ENCODE measurements at places on chromosomes 2 and 18.

- DNase-seq: no peak
These were observed 187.4 kb downstream of the MGAT5 start for GRCh38 chr2:134441153-134441863.

- no peak for DNase-seq
These were observed 58.2 kb downstream of the COPS8 start for GRCh38 chr2:237143676-237144440.

DNA sequence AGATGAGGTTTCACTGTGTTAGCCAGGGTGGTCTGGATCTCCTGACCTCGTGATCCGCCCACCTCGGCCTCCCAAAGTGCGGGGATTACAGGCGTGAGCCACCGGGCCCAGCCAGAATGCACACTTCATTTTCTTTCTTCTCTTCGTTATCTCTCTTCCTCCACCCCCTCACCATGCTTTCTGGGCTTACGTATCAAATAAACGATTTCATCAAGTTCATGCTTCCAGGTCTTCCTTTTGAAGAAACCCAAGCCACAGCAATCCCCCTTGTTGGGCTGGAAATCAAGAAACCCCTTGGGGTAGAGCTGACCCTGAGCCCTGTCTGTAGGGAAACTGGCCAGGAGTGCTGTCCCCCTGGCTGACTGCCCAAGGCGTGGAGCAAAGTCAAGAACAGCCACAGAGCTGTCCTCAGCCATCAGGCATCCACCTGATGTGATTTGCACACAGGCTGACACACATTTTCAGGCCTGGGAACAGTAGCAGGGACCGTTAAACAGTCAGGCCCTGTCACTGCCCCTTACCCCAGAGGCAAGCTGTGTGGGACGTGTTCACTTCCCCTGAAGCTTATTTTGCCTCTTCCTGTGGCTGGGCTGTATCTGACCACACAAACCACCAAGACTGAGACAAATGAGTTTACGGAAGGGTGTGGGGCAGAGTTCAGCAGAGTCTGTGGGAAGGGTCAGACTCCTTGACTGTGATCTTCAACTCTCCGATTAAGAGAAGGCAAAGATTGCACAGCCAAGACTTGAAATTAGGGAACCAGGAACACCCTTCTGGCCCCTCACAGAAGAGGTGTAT, 15.1 kb upstream of the NMUR1 start:
- no peak for DNase-seq

DNA sequence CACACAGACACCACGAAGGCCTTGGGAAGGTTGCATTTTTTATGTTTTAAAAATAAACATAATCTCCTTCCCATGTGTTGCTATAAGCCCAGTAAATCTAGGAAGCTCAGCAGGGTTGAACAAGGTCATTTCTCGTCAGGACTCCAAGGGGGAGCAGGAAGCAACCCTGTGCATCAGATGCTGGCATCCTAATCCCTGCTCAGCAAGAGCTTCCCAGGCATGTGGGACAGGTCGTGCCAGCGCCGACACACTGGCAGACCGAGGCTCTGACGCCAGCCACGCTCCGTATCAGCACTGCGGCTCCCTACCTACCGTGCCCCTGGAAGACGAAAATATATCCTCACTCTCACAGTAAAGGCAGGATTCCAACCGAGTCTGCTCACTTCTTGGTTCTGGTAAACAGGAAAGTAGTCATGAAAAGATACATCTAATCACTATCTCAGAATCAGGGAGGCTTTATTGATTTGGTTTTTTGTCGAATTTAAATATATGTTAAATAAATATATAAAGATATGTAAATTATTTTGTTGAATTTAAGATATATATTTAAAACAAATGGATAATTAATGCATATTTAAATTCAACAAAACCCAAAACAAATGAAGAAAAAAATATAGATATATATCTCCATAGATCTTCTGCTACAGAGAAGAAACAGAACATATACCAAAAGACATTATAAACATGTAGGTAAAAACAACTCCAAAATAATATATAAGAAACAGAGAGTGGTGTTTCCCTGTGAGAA, 61.4 kb downstream of the TXNL1 start:
- DNase-seq: no peak

DNA sequence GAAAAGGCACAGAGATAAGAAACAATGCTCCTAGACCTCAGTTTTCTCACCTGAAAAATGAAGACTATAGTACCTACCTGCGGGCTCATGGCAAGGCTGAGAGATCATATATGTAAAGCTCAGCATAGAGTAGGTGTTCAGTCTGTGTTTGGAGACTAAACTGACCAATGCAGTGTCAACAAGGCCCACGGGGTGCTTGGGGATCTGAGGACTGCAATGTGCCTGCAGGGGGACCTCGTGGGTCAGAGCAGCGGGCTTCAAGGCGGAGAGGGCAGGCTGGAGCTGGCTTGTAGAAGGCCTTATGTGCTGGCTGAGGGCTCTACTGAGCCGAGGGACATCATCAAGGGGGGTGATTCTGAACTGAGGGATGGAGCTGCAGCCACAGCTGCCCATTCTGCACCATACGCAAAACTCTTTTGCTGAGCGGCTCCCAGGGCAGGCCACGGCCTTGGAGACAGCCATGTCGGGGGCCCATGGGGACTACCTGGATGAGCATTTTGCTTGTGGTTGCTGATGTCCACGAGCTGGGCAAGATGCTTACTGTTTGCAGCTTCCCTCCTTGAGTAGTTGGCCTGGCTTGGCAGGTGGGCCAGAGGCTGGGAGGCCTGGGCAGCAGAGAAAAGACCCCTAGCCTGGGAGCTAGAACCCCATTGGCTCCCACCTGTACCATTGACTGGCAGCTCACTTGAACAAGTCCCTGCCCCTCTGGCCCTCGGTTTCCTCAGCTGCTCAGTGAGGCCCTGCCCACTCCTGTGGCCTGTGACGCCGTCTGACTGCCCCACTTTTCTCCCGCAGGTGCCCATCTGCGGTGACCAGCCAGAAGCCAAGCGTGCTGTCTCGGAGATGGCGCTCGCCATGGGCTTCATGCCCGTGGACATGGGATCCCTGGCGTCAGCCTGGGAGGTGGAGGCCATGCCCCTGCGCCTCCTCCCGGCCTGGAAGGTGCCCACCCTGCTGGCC, 23.5 kb downstream of the STEAP3 start:
- DNase-seq: no peak

- no peak for DNase-seq
These were observed 31.4 kb upstream of the MFSD6 start for GRCh38 chr2:190376591-190377245.

DNA sequence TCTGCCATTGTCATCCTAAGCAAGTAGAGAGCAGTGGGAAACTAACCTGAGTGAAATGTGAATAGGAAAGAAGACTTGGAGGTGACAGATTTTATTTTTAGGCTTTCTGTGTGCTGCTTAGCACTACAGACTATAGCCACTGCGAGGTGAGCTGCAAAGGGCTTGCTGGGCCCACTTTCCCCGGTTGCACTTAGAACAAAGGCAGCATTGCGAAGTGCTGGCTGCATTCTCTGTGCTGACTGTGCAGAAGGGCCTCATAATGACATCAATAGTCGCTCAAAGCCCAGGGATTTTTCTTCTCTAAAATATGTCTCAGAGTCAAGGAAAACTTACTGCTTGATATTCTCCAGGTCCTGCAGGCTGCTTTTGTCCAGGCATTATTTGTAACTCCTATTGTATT, 592.1 kb downstream of the TDRD15 start:
- no peak for DNase-seq

DNA sequence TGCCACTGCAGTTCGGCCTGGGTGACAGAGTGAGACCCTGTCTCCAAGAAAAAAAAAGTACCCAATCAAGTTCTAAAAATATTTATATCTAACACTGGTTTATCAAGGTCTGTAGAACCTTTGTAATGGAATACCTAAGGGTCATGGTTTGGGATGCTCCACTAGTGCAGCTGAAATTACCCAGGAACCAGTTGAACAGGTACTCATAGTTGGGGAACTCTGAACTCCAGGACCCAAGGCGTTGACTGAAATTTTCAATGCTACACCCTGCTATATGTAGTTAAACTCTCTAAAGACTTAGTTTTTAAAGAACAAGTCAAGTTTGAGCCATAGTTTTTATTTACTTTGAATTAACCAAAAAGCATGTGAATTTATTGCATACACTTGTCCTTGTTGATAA, 55.1 kb downstream of the FAM117B start:
- no peak for DNase-seq

DNA sequence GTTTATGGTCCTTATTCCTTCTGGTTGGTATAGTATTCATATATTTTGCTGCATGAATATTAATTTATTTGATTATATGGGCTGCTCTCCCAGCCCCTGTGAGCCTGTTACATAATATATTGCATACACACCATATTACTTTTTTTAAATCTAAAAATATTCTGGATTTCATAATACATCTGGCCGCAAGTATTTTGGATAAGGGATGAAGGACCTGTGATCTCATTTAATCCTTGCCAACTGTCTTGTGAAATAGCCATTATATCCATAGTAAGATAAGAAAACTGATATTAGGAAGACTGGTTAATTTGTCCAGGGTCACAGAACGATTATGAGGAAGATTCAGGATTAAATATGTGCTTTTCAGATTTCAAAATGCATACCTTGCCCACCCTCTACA, 433.6 kb downstream of the LPIN1 start:
- no peak for DNase-seq

- no peak for DNase-seq
These were observed 110.7 kb upstream of the APCDD1 start for GRCh38 chr18:10343778-10344177.

DNA sequence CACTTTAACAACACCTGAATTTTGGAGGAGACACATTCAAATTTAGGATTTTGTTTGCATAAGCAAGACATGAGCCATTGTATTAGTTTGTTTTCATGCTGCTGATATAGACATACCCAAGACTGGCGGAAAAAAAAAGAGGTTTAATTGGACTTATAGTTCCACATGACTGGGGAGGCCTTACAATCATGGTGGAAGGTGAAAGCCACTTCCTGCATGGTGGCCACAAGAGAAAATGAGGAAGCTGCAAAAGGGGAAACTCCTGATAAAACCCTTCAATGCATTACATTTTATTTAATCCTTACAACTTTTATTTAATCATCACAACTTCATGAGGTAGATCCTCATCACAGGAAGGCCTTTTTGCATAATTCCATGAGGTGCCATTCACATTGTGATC, 242.0 kb upstream of the STON1 start:
- DNase-seq: no peak

DNA sequence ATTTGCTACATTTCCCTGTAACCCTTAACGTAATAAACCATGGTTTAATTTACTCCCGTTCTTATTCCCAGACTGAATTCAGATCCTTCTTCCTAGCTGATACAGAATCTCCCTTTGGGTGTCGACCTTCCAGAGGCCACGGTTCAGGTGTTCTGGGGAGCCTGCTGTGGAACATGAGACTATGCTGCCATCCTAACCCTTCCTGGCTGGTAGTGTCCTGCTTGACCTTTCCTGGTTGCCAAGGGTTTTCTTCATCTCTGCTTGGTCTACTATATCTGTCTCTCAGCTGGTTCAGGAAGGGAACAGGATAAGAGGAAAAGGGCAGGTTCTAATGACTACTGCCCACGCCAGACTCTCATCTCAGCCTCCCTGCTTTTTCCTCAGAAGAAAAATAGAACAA, 36.5 kb downstream of the STAT1 start:
- no peak for DNase-seq

- no peak for DNase-seq
These were observed 124.3 kb downstream of the FIGN start for GRCh38 chr2:163611557-163611906.

DNA sequence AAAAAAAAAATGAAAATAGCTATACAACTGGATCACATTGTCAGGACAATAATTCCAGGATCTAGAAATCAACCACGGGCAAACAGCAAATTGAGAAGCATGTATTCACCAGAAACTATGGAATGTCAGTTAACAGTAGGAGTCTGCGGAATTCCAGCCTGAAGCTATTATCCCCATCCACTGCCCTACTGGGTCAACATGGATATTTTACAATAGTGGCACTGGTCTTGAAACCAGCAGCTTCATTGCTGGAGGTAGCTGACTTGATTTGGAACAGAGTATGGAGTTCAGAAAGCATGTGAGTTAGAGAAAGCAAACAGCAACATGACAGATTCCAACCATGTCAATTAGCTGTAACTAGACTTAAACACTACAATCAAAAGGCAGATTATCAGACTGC, 55.7 kb upstream of the PDE1A start:
- no peak for DNase-seq

DNA sequence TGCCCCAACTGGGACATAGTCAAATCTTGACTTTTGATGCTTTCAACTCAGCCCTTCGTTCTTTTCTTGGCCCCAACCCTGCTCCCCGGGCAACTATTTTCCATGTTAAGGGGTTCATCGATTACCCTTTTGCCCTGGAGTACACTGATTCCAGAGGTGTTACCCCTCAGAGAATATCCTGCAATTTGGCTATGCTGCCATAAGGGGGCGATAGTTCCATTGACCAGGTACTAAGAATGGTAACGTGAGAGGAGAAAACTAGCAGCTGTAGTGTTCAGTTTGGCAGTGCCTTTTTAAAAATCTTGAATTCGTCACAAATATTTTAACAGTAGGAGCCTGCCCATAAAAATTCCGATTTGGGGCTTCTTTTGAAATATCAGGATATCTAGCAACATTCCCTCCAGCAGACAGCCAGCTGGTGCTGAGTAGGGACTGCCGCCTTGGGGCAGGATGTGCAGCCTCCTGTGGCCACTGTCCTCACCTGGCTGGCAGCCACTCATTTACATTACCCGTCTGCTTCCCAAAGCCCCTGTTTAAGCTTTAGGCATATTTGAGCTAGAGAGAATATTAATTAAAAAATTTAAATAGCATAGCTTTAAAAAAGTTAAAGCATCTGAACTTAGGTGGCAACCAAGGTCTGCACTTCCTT, 146.3 kb upstream of the SKOR2 start:
- DNase-seq: no peak

GRCh38 chr18:63312737-63313395, 6.7 kb downstream of the BCL2 start:
- no peak for DNase-seq

DNA sequence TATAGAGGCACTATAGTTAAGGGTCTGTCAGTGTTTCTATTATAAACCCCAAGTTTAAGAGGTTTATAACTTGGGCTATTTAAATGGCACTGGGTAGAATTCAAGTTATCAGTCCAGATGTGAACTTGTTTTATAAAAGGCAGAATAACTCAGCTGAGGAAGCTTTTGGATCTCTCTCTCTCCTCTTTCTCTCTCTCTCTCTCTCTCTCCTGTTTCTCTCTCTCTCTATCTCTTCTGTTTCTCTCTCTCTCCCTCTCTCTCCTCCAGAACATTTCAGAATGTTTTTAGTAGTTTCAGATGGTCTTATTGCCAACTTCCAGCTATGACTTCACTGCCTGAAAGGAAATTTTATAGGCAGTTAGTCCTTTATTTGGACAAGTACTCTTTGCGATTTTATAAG, 6.4 kb upstream of the BCL11A start:
- no peak for DNase-seq

DNA sequence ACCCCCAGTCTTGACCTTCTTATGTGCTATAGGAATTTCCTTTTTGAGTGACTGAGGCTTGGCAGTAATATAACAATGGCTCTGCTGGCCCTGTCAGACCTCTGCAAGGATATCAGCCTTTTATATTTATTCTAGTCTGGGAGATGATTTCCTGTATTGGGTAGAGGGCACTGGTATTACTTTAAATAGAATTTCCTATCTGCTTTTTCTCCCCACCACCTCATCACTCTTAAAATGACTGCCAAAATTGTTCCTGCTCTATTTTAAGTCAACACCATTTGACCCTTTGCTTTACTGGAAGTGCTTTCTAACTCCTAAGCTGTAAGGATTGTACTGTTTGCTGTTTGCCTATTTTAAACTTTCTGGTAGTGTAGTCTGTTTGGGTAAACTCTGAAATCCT, 658.4 kb upstream of the FSHR start:
- DNase-seq: no peak

All from left renal pelvis (tissue), 4 donors.